AML-193 (cell line): ENCODE measurements at places on chromosomes 11 and 22.

- peak; percentile 18 for DNase-seq
Observed at GRCh38 chr11:70467201-70468085, 69.1 kb downstream of the CTTN start.

DNA sequence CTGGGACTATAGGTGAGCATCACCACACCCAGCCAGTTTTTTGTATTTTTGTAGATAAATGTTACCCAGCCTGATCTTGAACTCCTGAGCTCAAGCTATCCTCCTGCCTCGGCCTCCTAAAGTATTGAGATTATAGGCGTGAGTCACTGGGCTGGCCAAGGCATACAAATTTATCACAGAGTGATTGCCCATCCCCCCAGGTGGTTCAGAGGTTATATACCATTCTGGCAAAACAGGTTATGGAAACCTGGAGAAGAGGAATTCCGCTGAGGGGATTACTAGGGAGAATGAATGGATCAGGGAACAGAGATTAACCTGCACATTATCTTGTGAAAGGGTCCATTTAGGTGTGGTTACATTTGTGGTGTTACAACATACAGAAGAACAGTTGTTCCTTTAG, 8.1 kb downstream of the ATG13 start:
- DNase-seq: no peak

DNA sequence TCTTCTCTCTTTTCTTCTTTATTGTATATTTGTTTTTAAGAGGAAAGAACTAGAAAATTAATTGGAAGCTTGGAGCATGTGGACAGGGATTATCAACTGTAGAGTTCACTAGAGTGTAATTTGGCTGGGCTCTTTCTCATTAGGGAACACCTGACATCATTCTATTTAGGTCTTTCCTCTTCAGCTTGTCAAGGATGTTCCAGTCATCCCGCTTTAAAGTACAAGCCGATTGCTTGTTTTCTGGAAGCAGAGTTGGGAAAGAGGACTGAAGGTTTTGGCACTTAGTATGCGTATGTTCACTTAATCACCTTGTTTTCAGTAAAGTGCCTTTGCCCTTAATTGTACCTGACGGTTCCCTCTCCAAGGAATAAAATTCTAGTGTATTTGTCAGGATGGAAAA, 111.6 kb downstream of the WNT11 start:
- no peak for DNase-seq

GRCh38 chr22:42994917-42995562, 19.9 kb downstream of the PACSIN2 start:
- peak; percentile 96 for DNase-seq

GRCh38 chr11:30128269-30128932, 102.4 kb upstream of the FSHB start:
- peak; percentile 41 for DNase-seq

DNA sequence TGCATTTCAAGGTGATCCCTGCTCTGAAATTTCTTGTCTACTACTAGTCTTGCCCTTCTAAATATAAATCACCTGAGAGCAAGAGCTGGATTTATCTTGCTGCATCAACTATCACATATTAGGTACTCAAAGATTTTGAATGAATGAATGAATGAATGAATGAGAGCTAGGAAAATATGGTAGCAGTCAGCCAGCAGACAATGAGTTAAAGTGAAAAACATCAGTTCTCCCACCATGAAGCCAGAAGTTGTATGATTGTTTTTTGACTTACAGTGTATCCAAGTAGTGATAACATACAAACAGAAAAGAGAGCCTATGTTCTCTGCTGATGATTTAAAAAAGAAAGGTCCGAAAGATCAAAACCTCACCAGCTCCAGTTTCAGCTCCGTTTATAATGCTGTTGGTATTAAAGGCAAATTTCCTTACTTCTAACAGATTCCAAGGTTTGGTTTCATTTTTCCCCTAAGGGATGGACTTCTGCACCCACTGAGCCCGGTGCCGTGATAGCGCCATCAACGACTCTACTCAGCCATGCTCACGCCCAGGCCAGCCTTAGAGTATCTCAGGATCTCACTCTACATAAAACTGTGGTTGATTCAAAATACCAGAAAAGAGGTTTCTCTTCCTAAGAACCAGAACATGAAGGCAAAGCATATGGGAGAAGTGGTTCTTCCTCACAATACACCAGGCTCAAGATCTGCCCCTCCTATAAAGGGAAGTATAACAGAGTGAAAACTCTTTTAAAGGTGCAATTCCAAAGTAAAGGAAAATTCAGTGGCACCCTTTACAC, 92.0 kb downstream of the SGSM3 start:
- DNase-seq: peak; percentile 19

GRCh38 chr11:115423728-115424459, 80.3 kb downstream of the CADM1 start:
- no peak for DNase-seq
